ENCODE measurements at places on chromosomes 11 and 22.

DNA sequence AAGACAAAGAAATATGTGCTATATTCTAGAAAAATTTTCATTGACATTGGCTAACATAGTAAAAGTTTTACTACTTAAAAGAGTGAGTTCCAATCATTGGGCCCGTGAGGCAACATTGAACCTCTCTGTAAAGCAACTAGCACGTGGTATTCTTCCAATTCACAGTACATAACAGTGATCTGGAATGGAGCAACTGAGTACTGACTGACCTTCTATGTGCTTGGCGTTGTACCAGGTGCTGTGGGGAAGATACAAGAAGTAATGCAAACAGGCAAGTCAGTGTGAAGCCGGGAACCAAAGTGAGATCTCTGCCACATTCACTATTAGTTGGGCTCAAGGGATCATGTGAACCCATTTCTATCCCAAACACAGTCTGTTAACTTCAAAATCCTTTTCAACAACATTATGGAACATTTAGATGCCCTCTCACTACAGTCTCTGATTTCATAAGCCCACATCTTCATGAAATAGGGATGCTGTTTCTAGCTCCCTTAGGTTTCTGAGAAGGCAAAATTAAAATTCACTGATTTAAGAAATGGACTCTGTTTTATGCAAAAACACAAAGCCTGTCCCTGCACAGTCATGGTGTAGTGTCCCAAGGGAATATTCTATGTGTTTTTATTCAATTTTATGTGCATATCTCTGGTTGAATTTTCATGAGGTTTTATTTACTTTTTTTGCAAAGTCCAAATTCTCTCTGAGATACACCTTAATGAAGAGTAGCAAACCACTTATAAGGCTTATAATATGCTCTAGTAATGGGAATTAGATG is 61.8 kb upstream of the NCAM1 start:
- no peak for DNase-seq

- peak; percentile 81 for DNase-seq
These were observed 1.6 kb downstream of the PIM3 start for GRCh38 chr22:49962012-49962750.

DNA sequence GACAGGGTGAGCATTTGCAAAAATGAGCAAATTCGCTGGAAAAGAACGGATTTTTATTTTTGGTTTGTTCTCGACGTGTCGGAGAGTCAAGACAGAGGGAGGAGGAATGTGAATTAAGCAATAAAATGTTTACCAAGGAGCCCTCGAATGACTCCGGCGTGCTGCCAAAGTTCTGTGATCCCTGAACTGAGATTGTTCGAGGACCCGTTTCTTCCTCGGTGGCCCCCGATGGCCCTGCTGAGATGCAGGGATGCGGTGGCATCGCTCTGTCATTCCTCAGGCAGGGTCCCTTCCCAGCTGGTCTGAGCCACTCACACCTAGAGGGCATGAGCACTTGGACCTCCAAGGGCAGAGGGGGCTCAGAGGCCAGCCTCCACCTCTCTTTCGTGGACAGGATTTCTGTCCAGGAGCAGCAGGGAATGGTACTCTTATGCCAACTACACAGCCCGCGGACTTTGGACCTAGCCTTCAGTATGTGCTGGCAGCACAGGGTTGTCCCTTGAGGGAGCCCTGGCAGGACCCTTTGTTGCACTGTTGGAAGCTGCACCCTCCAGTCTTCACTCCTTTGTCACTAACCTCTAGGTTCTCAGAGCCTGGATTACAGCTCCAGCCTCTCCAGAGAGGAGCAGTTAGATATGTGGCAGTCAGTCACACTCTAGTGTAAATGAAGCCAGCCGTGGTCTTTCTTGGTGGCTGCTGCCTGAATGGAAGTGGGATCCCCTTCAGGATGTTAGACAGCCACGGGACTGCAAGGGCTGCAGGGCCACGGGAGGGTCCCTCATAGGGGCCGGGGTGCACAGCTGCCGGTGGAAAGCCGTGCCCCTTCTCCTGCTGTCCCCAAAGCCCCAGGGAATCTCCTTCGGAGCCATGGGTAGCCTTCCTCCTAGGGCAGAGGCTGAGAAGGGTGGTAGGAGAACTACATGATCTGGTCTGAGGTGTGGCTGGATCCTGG is 109.4 kb upstream of the ANO1 start:
- DNase-seq = no peak

GRCh38 chr22:26404851-26405421 is 24.1 kb upstream of the ASPHD2 start:
- DNase-seq = no peak

GRCh38 chr11:66619080-66619554 is 2.7 kb downstream of the RBM14 start:
- DNase-seq = no peak

DNA sequence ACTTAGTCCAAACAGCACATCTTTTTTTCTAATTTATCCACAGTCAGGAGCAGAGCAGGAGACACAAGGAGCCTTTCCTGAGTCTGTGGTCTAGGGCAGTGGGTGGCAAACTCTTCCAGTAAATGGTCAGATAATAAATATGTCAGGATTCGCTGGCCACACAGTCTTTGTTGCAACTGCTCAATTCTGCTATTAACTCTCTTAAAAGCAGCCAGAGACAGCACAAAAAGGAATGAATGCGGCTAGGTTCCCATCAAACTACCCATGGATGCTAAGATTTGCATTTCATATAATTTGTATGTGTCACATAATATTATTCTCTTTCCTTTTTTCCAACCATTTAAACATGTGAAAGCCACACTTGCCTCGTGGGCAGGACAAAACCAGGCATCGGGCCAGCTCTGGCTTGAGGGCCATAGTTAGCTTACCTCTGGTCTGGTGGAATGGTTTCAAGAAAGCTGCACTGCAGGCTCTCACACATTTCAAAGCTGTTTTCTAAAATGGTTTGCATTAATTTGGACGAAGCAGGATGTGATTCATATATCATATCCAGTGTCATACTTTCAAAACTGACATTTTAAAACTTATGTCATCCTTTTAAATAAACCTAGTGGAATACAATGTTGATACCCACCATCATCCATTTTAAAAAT is 64.7 kb upstream of the CD5 start:
- DNase-seq = no peak

- DNase-seq = no peak
These were observed 47.3 kb downstream of the NRXN2 start for GRCh38 chr11:64675450-64676260.

DNA sequence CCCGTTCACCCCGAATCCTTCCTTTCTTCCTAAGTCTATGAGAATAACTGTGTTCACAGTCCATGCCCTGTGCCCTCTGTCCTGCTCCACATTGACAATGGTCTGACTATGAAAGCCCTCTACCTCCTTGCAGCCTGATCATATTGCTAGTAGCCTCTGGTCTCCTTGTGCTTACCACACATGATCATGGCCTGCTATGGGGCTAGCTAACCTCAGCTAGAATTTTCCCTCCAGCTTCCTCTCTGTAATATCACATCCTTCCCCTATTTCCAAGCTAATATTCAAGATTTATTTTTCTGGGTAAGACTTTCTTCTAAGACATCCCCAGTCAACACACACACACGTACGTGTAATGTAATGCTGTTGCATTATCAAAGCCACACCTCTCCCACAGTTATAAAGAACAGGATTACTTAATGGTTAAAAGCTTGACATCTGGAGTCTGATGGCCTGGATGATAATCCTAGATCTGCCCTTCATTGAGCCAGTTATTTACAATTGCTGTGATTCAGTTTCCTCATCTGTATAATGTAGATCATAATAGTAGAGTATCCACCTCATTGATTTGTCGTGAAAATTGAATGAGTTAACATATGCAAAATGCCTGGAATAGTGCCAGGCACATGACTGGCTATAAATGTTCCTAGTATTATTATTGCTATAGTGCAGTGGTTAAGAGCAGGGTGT is 214.4 kb upstream of the BLID start:
- no peak for DNase-seq

- DNase-seq = peak; percentile 46
These were observed at the start of gene SLC29A2 for GRCh38 chr11:66371627-66372415. Gene SLC29A2, minus strand, starts transcription at chr11:66371760. Its CDS starts 169 bp downstream, at chr11:66371591.

GRCh38 chr22:20175597-20175900 is 24.7 kb upstream of the CCDC188 start:
- DNase-seq = no peak

DNA sequence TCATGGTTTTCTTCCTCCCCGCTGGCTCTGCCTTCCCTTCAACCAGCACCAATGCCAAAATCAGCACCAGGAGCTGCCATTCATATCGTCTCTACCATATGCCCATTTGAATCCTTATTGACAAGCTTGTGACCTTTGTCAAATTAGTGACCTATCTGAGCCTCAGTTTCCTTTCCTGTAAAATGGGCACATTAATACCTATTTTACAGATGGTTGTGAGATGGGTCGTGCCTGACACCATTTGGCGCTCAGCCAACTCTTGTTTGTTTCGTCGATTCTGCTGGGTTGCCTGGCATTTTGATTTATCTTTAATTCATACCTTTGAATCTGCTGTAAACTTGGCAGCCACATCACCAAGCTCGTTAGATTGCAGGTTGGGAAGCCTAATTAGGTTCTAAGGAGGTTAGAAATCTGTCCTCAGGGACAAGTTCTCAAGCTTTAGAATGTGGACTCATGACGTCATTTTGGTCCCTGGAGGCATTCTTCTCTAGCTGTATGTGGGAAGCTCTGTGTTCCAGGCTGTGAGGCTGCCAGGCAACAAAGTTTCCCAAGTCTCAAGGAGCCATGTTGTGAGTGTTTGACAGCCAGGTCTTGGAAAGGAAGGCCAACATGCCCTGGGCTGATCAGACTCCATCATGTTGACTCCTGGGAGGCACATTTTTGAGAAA is 61.0 kb downstream of the RPS6KA4 start:
- no peak for DNase-seq

- no peak for DNase-seq
These were observed 16.0 kb downstream of the PARVG start for GRCh38 chr22:44196731-44197131.

- no peak for DNase-seq
These were observed 1.0 kb upstream of the NPAS4 start for GRCh38 chr11:66419825-66420224.

GRCh38 chr11:18669711-18670110 is 28.9 kb upstream of the TMEM86A start:
- DNase-seq = no peak

- DNase-seq = no peak
These were observed 11.1 kb downstream of the CASP4 start for GRCh38 chr11:104957280-104957679.

GRCh38 chr11:15761235-15761634 is 595.1 kb downstream of the SOX6 start:
- DNase-seq = no peak

GRCh38 chr11:109350091-109350490 is 71.9 kb upstream of the C11orf87 start:
- DNase-seq = no peak

DNA sequence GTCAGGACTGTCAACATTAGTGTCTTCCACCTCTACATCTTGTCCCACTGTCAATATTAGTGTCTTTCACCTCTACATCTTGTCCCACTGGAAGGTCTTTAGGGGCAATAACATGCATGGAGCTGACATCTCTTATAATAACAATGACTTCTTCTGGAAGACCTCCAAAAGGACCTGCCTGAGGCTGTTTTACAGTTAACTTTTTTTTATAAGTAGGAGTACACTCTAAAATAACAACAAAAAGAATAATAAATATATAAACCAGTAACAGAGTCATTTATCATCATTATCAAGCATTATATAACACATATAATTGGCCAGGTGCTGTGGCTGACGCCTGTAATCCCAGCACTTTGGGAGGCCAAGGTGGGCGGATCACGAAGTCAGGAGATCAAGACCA is 57.5 kb downstream of the PAK1 start:
- no peak for DNase-seq

GRCh38 chr11:129917231-129917630 is 21.9 kb upstream of the NFRKB start:
- no peak for DNase-seq

DNA sequence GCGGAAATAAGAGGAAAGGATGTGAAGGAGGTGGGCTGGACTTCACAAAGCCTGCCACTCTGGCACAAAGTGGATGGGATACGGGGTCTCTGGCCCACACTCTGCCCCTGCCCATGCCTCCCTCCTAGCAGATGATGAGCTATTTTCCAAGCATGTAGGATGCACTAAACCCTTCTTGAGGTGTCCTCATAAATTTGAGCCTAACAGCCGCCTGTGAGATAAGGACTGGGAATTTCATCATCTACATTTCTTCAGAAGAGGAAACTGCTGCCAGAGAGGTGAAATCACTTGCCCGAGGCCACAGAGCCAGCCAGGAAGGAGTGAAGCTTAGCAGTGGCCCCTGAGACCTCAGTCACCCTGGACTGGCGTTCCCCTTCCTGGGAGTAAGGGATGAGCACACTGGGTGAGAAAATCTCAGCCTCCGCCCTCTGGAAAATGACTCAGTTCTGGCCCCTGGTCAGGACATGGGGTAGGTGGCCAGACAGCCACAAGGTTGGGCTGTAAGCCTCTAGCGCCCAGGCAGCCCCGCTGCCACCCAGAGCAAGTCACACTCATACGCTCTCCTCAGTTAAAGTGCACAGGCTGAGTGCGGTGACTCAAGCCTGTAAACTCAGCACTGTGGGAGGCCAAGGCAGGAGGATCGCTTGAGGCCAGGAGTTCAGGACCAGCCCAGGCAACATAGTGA is 27.9 kb downstream of the MB start:
- no peak for DNase-seq

GRCh38 chr11:69985641-69986439 is 92.3 kb upstream of the ANO1 start:
- DNase-seq = no peak

DNA sequence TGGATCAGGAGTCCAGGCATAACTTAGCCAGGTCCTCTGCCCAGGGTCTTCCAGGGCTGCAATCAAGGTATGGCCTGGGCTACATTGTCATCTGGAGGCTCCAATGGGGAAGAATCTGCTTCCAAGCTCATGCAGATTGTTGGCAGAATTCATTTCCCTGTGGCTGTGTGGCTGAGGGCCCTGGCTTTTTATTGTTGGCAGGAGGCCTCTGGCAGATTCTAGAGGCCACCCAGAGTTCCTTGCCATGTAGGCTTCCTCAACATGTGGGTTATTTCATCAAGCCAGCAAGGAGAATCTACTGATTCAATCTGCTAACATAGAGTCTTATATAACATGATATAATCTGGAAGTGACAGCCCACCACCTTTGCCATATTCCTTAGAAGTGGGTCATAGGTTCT is 16.4 kb upstream of the EP300 start:
- no peak for DNase-seq

GRCh38 chr11:561148-562003 is 606 bp downstream of the RASSF7 start:
- no peak for DNase-seq

- no peak for DNase-seq
These were observed 61.1 kb upstream of the TNRC6B start for GRCh38 chr22:40116496-40117200.

- no peak for DNase-seq
These were observed 49.8 kb upstream of the ARHGAP20 start for GRCh38 chr11:110761991-110762390.

GRCh38 chr11:45050111-45050510 is 96.3 kb upstream of the PRDM11 start:
- no peak for DNase-seq

GRCh38 chr22:44384563-44385295 is 72.0 kb upstream of the SHISAL1 start:
- DNase-seq = no peak

DNA sequence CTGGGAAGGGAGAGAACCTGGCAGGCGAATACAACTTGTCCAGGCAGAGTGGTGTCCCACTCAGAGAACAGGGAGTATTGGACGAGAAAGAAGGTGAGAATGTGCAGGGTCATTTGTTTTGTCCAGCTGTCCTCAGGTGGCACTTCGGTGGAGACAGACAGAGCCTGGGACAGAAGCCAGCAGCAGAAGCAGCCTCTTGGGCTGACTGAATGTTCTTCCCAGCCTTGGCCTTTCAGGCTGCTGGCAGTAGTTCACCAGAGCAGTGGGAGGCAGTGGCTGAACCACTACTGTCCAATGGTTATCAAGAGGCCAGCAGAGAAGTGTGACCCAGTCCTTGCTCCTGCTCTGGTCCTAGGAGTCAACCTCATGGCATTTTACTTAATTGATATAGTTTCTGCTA is 331.1 kb upstream of the NARS2 start:
- no peak for DNase-seq
